Activated CD4-positive, alpha-beta T cell treated with anti-CD3 and anti-CD28 coated beads for 4 hours (primary cell): ENCODE measurements at places on chromosomes 11 and 22.
A peak's percentile ranks its signal among the peaks of the same experiment; 100 is the strongest.

- no peak for DNase-seq
These were observed 105.9 kb upstream of the SLC22A12 start for GRCh38 chr11:64485074-64485473.

- DNase-seq = no peak
These were observed 35.2 kb downstream of the BTG4 start for GRCh38 chr11:111476956-111477355.

- DNase-seq = no peak
These were observed 6.5 kb downstream of the TMEM258 start for GRCh38 chr11:61785837-61786402.

DNA sequence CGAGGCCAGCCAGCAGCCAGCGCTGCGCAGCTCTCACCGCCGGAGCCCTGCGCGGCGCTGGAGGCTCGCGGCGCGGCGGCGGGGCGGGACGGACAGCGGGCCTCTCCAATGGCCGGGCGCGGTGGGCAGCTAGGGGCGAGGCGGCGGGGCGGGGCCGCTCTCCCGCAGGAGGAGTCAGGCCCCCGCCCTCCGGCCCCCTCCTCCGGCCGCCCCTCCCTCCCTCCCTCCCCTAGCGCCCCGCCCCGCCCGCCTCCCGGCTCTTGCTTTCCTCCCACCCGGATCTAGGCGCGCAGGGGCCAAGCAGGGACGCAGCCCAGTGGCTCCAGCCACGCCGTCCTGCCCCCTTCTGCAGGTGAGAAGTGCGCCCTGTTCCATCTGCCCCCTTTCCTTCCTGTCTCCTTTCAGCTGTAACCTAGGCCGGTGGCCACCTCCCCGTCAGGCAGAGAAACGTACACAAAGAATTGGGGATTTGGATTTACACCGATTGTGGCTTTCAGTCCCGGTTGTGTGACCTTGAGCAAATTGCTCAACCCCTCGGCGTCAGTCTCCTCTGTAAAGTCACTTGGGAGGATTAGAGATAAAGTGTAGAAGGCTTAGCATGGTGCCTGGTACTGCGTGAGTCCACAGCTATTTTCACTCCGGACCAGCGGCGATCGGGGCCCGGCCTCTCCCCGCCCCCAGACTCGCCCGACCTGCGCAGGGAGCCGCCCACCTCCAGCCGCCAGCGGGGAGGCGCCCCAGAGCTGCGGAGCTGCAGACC, at the start of gene FZD4:
TSS of gene FZD4 (minus strand) at position 35 of the 760 bp plus-strand sequence. CDS start 310 bp downstream, outside the sequence.
- DNase-seq = peak; percentile 2

DNA sequence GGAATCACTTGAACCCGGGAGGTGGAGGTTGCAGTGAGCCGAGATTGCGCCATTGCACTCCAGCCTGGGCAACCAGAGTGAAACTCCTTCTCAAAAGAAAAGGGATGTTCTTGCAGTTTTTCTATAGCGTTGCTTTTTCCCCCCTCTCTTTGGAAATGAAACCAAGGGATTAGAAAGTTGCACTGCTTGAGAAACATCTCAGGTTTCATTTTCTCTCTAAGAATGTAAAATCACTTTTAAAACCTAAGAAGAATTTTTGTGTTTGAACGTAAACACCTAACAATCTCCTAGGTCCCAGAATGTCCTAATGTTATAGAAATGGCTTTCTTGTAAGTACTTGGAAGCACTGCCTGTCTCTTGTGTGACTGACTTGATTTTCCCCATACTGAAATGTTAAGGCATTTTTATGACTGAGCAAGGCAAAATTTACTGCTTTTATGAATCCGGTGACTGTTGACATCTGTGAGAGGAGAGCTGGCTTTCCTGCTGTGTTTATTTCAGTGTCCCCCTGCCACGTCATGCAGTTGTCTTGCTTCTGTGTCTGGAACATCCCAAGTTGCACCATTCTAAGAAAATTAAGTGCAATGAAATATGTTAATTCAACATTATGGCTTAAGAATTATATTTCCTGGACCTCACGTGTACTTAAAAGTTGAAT, 37.7 kb downstream of the NF2 start:
- DNase-seq = no peak

GRCh38 chr11:116687458-116688201, 85.2 kb downstream of the BUD13 start:
- no peak for DNase-seq

DNA sequence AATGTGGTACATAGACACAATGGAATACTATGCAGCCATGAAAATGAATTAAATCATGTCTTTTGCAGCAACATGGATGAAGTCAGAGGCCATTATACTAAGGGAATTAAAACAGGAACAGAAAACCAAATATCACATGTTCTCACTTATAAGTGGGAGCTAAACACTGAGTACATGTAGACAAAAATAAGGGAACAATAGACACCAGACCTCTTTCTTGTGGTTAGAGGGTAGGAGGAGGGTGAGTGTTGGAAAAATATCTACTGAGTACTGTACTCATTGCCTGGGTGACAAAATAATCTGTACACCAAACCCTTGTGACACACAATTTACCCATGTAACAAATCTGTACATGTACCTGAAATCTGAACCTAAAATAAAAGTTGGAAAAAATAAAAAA, 59.1 kb upstream of the ANO5 start:
- DNase-seq = no peak

DNA sequence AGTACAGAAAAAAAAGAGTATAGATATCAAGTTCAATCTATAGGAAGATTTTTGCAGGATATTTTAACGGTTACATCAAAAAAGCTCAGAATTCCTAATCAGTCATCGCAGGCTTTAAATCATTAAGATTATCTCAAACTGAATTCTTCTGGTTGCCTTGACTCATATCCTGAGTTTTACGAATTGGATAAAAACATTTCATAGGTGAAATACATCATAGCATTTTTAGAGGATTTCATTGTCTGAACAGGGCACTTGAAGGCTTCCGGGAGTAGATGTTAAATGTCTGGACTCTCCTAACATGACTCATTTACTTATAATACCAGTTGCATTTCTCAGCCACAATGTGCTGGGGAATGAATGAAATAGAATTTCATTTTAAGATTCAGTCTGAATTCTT, 2216.6 kb upstream of the RAG2 start:
- no peak for DNase-seq

GRCh38 chr22:40749829-40750228, 69.3 kb downstream of the SLC25A17 start:
- DNase-seq = no peak

- no peak for DNase-seq
These were observed 367.1 kb downstream of the INSC start for GRCh38 chr11:15481871-15482270.

DNA sequence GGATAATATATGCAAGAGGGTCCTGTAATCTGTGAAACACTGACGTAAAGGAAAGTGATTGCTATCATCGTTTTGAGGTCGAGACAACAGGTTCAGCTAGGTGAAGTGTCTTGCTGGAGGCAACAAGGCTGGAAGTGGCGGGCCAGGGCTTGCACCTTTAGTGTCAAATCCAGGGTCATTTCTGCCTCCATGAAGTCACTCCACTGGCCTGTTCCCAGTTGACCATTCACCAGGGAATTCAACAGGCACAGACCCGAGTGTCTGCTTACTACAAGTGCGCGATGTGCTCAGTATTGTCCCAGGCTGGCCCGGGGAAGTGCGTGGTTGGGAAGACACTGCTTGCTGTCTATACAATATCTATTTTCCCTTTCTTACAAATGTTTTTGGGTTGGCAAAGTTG, 225.0 kb downstream of the CEP164 start:
- no peak for DNase-seq

GRCh38 chr11:2142300-2142759, 3.1 kb upstream of the IGF2 start:
- DNase-seq = no peak

DNA sequence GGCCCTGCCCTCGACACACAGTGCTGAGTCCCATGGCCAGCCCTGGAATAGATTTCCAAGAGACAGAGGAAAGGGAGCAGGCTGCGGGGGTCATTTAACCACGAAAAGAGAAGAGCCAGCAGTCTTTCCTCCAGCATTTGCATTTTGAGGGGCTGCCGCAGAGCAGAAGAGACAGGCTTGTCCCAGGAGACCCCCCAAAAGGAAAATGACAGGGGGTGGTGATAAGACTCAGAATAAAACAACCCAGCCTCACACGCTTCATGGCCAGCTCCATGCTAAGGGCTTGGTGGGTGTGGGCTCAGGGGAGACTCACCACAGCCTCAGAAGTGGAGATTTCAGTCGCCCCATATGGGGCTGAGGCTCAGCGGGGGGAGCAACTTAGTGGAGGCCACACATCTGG, 16.9 kb downstream of the TRIOBP start:
- no peak for DNase-seq

- DNase-seq = no peak
These were observed 12.0 kb downstream of the BACE1-AS start for GRCh38 chr11:117303101-117303500.

GRCh38 chr22:30640361-30640760, 4.8 kb downstream of the SLC35E4 start:
- DNase-seq = no peak

DNA sequence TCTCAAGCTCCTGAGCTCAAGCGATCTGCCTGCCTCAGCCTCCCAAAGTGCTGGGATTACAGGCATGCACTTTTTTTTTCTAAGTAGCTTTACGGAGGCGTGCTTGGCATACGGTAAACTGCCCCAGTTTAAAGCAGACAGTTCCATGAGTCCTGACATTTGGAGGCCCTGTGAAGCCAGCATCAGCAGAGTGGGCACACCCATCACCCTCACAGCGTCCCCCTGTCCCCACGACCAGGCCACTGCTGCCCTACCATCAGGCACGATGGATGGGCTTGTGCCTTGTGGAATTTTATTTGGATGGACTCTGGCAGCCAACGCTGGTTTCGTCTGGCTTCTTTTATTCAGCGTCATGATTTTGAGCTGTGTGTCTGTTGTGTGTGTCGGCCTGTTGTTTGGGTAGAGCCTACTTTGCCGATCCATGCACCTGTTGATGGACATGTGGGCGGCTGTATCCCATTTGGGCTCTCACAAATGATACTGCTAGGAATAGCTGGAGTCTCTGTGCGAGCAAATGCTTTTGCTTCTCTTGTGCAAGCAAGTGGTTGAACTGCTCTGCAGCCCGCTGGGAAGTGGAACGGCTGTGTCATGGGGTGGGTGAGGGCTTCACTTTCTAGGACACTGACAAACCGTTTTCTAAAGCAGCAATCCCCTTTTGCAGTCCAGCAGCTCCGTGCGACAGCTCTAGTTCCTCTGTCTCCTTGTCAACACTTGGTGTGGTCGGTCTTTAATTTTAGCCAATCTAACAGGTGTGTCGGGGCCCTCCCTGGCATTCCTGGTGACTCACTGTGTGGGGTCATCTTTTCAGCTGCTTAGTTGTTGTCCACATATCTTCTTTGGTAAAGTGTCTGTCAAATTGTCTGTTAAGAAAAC, 23.8 kb downstream of the KCNQ1 start:
- no peak for DNase-seq

- DNase-seq = no peak
These were observed 67.7 kb upstream of the SORL1-AS1 start for GRCh38 chr11:121520243-121521144.

DNA sequence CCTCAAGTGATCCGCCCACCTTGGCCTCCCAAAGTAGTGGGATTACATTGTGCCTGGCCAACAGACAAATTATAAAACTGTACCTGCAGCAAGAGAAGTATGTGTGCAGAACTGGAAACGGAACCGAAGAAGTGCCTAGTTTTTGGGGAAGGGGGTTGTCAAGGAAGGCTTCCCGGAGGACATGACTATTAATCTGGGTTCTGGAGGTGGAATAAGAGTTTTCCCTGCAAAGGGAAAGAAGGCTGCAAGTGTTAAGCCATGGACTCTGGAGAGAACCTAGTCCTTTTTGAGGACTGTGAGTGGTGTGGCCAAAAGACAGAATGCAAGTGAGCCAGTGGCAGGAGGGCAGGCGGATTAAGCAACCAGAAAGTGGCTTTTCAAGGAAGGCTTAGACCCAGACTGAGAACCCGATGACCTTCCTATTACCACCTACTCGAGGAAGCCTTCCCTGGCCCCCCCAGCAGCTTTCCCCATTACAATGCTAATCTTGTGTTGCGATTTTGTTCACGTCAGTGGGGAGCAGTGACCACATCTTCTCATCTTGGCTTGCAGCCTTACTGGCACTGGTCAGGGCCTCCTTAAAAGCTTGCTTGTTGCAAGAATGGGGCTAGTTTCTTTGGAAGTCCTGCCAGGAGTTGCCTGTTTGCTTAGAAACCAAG, 5.7 kb upstream of the SEPTIN3 start:
- DNase-seq = no peak

DNA sequence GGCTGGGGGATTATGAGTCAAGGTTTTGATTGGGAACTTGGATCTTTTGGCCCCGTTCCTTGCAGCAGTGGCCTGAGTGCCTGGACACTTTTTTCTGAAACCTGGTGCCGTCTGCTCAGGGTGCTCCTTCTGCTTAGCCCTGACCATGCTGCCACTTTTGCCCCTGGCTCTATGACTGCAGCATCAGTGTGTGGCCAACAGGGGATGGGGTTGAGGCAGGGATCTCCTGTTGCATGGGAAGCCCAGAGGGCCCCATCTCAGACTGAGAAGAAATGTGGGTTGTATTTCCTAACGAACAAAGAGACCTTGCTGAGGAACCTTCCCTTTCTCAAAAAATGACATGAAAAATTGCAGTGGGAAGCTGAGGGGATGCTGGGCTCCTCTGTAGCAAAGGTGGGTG, 18.7 kb downstream of the POU2F3 start:
- no peak for DNase-seq

GRCh38 chr11:126489836-126490660, 134.6 kb downstream of the ST3GAL4 start:
- DNase-seq = no peak

DNA sequence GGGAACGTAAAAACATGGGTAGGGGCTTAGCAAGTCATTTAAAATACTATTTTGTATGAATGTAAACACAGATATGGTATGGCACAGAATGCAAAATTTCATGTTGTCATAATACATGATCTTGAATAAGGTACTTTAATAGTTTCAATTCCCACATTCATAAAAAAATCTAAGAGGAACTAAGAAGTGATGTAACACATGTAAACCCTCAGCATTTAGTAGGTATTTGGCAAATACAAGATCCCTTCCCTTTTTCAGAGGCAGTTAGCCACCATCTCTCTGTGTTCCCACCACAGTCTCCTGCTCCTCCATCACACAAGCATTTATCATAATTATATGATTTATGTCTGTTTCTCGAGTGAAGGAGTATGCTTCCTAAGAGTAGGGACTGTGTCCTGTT, 251.8 kb downstream of the TENM4 start:
- no peak for DNase-seq

DNA sequence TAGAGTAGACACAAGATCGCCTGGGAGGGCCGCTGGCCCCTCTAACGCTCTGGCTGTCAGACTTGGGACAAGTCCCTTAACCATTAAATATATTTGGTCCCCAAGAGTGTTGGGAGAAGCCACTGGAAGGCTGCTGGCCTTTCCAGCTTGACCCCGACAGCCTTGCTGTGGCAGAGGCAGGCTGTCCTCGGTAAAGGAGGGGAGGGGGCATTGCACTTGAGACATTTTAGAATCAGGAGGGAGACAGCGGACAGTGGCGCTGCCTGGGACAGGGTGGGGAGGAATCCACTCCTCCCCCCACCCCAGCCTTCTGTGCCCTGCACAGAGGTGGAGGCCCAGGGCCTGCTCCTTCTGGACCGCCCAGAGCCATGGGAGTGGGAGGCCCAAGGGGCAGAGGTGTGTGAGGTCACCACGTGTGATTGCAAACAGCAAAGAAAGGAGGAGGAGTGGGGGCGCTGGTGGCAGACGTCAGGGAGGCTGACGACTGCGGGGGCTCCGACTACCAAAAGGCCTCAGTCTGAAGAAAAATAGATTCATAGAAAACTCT, 28.9 kb downstream of the APOL1 start:
- DNase-seq = no peak
